ENCODE measurements at places on chromosomes 5 and 9.

GRCh38 chr5:31717561-31717960, 78.6 kb downstream of the PDZD2 start:
- no peak for ATAC-seq

DNA sequence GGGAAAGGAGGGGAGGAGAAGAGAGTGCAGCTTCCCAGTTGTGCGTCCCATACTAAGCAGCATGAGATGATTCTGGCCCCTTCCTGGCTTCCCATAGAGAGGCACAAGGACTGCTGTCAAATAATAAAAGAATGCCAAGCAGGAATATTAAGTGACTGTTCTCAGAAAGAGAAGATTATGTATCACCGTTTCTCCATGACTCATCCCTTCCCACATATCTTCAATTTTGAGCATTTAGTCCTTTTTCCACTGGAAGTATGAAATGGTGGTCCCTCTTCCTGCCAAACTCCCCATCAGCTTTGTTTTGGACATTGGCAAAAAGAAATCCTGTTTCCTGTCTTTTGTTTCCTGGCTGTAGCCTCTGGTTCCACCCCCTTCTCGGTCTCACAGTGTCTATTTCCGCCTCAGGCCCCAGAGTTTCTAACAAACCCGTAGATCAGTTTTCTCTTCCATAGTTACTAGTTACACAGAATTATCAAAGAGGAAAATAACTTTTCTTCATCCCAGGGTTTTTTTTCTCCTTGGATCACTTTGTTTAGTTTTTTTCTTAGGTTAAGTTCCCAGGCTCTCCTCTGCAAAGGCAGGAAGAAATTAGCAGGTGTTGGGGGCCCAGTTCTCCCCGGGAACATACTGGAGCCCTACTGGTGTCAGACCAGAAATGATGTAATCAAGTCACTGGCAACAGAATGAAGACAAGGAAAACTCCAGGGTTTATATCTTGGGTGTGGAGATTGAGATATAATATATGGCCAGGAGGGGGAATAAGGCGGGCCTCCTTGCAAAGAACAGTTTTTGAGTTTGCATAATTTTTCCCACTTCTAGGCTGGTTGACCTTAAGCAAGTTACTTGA, 26.4 kb upstream of the ARHGAP26 start:
- ATAC-seq: no peak

- ATAC-seq: no peak
These were observed 276.3 kb downstream of the COX7C start for GRCh38 chr5:86894056-86894455.

- no peak for ATAC-seq
These were observed 831.1 kb downstream of the NR2F1-AS1 start for GRCh38 chr5:92749943-92750342.

DNA sequence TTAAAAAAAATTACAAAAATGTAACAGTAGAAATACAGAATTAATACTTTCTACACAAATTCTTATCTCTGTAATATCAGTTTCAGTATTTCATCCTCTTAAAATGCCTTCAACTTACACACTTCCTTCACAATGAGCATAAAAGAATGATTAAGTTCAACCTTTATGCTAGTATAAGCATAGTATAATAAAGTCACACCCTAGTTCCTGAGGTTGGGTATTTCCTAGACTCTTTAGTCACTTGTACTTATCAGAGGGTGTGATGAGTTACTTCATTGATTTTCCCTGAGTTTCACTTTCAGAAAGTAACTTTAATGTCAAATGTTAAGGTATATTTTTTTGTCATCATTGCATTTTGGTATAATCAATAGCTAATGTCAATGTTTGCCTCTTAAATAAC, 302.4 kb downstream of the PDE4D start:
- ATAC-seq: peak; percentile 68

DNA sequence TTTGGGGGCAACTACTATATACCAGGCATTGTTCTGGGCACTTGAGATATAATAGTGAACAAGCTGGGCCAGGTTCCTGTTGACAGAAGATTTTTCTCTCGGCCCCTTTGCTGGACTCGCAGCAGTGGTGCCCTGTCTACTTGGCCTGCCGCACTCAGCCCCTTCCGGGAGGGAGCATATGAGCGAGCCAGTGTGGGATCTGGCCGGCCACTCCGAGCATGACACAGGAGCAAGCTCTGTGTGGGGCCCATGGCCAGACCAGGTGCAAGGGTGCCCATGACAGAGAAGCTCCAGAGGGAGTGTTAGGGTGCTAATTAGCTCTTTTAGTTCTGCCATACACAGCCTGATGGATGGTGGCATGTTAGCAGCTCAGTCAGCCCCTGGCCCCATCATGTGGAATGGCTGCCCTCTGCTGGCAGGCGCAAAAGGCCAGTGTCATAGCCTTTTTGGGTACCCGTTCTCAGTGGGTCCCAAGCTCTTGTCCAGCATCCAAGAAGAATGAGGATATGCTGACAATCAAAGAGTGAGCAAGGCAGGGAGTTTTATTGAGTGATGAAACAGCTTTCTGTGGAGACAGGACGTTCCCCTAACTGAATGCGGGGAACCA, 9.3 kb upstream of the KIF4B start:
- no peak for ATAC-seq

DNA sequence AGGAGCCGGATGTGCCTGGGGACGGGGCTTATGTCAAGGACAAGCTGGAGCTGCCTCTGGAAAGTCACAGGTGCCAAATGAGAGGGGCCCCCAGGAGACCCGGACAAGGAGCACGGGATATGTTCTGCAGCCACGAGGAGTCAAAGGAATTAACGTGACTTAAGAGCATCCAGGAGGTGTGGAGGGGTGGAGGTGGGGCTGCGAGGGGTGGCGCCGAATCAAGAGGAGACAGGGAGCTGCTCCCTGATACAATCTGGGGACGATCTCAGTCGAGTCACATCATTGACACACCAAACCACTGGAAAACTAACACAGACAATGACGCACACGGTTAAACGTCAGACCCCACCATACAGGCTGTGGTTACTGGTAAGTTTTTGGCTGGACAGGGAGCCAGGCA, 10.4 kb downstream of the CCDC127 start:
- ATAC-seq: no peak

DNA sequence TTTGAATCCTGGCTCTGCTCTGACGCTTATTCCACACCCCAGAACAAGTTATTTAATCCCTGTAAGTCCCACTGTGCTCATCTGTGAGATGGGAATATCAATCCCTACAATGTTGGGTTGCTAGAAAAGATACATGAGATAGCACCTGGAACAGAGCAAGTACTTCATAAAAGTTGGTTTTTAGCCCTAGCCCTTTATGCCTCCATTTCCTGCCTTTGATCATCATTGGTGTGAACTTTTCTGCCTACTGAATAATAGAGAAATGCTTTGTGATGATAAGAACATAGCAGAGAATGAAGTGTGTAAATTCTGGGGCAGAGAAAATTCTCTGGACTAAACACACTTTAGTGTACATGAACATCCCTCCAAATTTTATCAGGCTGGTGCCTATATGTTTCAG, 90.3 kb upstream of the RANBP6 start:
- no peak for ATAC-seq

DNA sequence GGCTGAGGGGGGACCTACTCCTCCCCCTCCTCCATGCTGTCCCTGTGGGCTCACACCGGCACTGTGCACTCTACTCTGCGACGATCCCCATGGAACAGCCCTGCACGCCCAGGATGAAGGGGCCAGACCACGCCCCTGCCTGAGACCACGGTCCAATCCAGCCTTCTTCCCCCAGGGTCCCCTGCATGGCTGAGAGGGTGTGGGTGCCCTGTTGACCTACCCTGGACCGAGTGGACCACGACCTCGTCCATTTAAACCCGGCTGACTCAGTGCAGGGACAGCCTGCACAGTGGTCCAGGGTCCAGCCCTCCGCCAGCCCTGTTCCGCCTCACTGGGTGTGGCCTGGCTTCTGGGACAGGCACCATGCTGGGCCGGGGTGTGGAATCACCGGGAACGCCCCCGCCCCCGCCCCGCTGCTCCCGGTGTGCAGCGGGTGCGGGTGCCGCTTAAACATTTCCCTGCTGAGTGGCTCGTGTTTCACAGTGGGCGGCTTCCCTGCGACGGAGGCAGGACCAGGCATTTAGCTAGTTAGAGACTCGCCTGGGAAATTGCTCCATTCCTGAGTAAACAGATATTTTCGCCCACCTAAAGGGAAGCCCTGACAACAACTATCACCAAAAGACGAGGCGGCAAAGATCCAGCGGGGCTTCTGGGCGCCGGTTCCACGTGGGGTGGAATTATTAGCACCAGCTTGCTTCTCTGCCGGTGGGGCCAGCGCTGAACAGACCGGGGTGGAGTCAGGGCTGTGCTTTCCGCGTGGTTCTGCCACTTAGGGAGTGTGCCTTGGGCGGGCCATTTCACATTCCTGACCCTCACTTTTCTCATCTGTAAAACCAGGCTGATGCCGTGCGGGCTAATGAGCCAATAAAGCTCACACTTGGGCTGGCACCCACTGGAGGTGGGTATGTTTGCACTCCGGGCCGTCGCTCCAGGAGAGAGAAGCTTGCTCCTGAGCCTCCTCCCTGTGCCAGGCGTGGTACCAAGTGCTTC, 22.6 kb downstream of the DBH start:
- ATAC-seq: no peak

DNA sequence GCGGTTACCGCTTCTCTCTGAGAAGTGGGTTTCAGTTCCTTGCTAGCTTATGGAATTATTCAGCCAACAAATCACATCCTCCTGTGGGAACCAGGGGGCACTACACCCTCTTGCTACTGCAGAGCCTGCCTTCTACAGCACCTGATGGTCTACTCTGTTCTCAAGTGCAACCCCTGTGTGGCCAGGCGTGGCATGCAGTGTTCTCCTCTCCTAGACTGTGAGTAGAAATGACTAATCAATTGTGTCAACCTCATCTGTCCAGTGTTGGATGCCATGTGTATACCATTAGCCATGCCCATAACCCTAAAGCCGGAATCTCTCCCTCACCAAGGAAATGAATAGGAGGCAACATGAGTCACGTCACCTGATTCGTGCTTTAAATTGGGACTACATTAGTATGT, 117.2 kb upstream of the LIFR start:
- no peak for ATAC-seq
